ENCODE measurements at places on chromosomes 13 and 19. TPM values are rescaled to one million over a fixed set of nuclear protein-coding genes. Genes with fewer than 3 reads are reported as not detected.

The OR7C1 gene
- not detected for total RNA-seq

The BRSK1 gene
- total RNA-seq: 7.3 TPM

The LHB gene
- total RNA-seq: not detected

The FCGBP gene
- total RNA-seq: 6.2 TPM

The TEX29 gene
- total RNA-seq: not detected

The LILRB1 gene
- 0.92 TPM for total RNA-seq

The NLRP5 gene
- total RNA-seq: not detected

The PCDH8 gene
- not detected for total RNA-seq

The SYT5 gene
- total RNA-seq: 1.3 TPM

The STAP2 gene
- total RNA-seq: 14.3 TPM

The PLEKHF1 gene
- total RNA-seq: 47.7 TPM

The PIP5K1C gene
- 20.0 TPM for total RNA-seq

The TNNT1 gene
- not detected for total RNA-seq

The C19orf67 gene
- total RNA-seq: not detected

The GIPC3 gene
- 0.31 TPM for total RNA-seq

The ICAM5 gene
- 0.29 TPM for total RNA-seq

The LNX2 gene
- 7.1 TPM for total RNA-seq

The PTGIR gene
- 10.4 TPM for total RNA-seq

The ZNF99 gene
- not detected for total RNA-seq

The MEIOSIN gene
- not detected for total RNA-seq

The CALR3 gene
- total RNA-seq: not detected

The FAM216B gene
- not detected for total RNA-seq

The WDR87 gene
- not detected for total RNA-seq

The ETV2 gene
- total RNA-seq: 1.6 TPM

The VRK3 gene
- total RNA-seq: 67.7 TPM

The ZNF724 gene
- total RNA-seq: 17.4 TPM

The NPHS1 gene
- total RNA-seq: not detected

The LMO7 gene
- total RNA-seq: 12.5 TPM

The SLC25A41 gene
- total RNA-seq: 0.18 TPM

The PPP5C gene
- 126 TPM for total RNA-seq

The IRGC gene
- not detected for total RNA-seq

The SHC2 gene
- total RNA-seq: not detected

The ANGPTL8 gene
- not detected for total RNA-seq

The SLC15A1 gene
- not detected for total RNA-seq

The FAM98C gene
- 25.9 TPM for total RNA-seq

The COL5A3 gene
- total RNA-seq: 0.13 TPM

The NMRK2 gene
- not detected for total RNA-seq

The KLK13 gene
- total RNA-seq: not detected

The ZNF534 gene
- not detected for total RNA-seq

The PDX1 gene
- not detected for total RNA-seq

The CD79A gene
- 17.4 TPM for total RNA-seq

The LDLR gene
- 117 TPM for total RNA-seq

The SPACA4 gene
- not detected for total RNA-seq

The PLIN4 gene
- not detected for total RNA-seq

The ATXN8OS gene
- not detected for total RNA-seq

The ZNF235 gene
- total RNA-seq: 5.5 TPM

The ADGRE3 gene
- total RNA-seq: not detected

The CBARP gene
- not detected for total RNA-seq

The DENND1C gene
- 97.5 TPM for total RNA-seq
